ENCODE measurements at places on chromosomes 6 and 20.

DNA sequence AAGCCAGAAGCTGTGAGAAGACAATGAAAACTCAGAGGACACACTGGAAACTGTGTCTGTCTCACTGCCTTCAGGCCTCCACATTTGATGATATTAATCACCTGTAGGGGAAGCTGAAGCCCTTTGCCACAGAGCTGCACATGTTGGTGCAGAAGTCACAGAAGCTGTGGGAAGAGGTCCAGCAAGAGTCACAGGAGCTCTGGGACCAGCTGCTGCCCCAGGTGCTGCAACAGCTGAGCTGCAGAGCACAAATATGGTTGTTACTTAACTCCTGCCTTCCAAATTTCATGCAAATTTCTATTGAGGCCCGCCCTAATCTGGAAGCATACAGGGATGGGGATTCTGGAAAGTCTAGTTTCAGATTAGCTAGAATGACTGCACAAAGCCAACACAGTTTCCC, 169.3 kb downstream of the OGFRL1 start:
- DNase-seq, result no peak

DNA sequence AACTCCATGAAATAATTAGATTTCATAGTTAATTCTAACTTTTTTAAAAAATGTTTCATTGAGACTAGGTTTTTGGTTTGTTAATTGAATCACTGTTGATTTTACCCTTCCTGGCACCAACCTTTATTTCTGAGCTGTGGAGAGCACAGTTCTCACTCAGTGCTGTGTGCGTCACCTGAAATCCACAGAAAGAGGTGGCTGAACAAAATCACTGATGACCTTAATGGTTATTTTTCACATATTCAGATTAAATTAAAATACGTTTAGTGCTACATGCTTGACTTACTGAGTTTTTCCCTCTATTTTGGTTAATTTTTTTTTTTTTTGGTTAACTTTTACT, 89.4 kb downstream of the SLC16A10 start:
- no peak for DNase-seq

DNA sequence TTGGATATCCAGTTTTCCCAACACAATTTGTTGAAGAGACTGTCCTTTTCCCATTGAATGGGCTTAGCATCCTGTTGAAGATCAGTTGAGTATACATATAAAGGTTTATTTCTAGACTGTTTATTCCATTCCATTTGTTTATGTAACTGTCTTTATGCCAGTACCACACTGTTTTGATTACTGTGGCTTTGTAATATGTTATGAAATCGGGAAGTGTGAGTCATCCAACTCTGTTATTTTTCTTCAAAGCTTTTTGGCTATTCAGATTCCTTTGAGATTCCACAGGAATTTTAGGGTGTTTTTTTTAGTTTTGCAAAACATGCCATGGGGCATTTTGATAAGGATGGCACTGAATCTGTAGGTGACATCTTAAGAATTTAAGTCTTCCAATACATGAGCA, 188.3 kb downstream of the BMP7 start:
- no peak for DNase-seq

DNA sequence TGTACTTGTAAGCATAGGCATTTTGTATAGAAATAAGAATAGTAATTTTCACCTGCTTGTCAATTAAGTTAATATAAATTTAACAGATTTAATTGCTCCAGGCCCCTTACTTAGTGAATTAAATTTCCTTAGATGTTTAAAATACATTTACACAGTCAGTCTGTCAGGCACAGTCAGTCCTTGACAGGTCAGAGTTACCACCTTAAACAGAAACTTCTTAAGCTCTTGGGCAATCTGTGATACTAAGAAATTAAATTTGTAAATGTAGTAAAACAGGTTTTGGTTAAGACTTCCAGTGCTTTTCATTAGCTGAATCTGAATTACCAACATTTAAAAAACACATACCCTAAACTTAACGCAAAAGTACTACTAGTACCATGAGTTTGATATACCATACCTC, 15.9 kb downstream of the PTPRA start:
- no peak for DNase-seq

DNA sequence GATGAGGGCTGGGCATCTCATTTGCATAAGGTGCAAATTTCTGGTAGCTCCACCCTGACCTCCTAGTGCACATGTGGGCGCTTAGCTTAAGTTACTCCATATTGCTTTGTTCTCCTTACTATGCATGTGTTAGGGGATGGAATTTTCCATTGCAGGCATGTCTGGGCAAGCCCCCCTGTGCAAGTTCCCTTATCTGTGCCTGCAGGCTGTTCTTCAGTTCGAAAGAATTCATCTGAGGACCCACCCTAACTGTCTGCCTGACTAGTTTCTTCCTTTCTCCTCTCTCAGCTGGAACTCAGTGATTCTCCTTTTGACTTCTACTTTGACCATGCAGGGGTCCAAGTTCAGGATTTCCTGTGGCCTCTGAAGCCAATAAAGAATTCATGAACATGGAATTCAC, 30.2 kb downstream of the CCDC170 start:
- no peak for DNase-seq

Measured in T-helper 2 cell (primary cell).